NCI-H1092 (cell line): ENCODE measurements at places on chromosomes 4 and X.

GRCh38 chrX:39582091-39582490 lies 515.7 kb downstream of the BCOR start:
- DNase-seq = no peak

- DNase-seq = no peak
Measured at GRCh38 chr4:40143926-40144508, 52.8 kb upstream of the RHOH start.

DNA sequence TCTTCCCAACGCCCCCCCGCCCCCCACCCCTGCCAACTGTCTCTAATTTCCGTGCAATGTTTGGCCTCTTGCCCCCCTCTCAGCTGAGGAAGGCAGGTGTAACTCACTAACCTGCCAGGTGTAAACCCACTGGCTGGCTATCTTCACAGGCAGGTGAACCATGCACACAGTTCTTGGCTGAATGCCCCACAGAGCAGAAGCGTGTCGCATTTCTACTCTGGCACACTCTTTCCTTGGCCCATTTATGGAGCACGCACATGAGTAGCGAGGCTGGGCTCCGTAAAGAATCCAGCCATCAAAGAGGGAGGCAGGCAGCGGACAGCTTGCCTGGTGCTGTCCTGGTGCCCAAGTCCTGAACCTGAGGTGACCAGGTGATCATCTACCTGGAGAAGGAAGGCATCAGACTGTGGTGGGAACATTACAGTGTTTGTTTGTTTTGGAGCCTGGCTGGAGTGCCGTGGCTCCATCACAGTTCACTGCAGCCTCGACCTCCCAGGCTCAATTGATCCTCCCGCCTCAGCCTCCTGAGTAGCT lies 39.2 kb upstream of the CRMP1 start:
- peak; percentile 84 for DNase-seq

GRCh38 chr4:20044502-20044911 lies 207.2 kb upstream of the SLIT2 start:
- DNase-seq = no peak

DNA sequence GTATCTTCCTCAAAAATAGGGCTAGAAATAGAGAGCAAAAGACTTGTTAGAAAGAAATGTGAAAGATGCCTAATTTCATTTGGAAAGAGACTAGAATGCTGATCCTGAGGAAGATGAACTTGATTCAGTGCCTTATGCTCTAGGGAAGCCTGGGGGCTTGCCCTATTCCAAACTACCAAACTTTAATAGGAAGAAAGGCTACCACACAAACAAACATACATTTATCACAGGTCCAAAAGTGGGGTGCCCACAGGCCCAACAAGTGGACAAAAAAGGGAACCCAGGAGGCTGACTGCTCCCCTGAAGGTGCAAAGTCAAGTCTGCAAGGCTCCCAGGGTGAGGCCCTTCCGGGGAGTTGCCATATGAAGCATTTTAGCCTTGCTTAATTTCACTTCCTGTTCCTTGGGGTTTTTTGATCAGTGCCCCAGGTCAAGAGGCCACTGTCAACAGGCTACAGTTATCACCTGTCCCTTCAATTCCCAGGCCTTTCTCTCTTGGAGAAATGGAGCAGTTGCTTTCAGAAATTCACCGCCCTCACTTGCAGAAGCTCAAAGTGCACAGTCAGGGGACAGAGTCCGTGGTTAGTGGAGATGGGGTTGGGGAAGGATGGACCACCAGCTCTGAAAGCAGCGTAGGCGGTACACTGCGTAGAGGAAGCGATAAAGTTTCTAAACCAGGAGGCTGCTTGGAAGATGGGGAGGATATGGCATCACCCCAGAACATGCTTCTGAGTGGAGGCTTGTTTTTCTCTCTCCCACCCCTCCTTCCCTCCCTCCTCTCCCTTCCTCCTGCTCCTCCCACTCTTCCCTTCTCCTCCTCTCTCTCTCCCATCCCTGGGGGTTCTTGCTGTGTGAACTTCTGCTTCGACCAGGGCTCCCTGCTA lies 36.4 kb downstream of the TMEM154 start:
- no peak for DNase-seq

GRCh38 chr4:4867375-4868039 lies 8.0 kb downstream of the MSX1 start:
- no peak for DNase-seq

DNA sequence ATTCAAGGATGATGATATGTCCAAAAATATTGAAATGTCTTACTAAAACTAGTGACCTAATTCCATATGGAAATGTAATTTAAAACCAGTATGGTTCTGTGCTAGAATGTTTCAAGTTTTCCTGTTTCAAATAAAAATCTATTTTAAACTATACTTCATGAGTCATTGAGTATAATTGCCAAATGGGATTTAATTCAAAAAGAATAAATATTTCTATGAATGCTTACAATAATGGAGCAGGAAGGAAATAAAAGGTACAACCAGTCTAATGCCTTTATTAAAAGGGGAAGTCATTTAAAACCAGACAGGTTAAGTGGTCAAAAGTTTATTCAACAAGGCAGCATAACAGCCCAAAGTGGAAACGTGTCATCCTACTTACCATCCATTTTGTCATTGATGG lies 2347.1 kb downstream of the PCDH7 start:
- DNase-seq = no peak

- no peak for DNase-seq
Measured at GRCh38 chr4:165839615-165840333, 33.3 kb upstream of the TLL1 start.

DNA sequence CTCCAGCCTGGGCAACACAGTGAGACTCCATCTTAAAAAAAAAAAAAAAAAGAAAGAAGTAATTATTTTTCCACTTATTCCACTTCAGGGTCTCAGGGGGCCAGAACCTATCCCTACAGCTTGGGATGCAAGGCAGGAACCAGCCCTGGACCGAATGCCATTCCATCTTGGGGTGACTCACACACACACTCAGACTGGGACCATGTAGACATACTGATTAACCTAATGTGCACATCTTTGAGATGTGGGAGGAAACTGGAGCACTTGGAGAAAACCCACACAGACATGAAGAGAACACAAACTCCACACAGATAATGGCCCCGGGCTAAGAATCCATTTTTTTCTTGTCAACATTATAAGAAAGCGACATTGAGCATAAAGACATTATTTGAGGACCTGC lies 132.5 kb downstream of the PTTG2 start:
- no peak for DNase-seq

DNA sequence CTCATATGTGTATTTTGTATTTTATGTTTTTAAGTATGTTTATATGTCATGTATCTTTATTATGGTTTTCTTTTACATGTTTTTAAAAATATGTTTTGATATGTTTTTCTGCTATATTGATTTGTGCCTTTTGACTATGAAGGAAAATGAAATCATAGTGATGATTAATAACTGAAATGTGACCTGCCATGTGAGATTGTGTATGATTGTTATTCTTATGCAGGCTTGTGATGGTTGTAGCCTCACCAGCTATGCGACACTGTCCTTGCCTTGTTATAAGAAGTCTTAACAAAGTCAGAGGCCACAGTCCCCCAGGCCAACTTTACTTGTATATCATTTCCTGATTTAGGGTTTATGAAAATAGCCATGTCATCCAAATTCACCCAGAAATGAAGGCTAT lies 83.2 kb downstream of the TMEM131L start:
- DNase-seq = no peak

- no peak for DNase-seq
Measured at GRCh38 chr4:110231869-110232268, 33.5 kb upstream of the ELOVL6 start.

- peak; percentile 45 for DNase-seq
Measured at GRCh38 chr4:53055274-53055673, 193.2 kb downstream of the RASL11B start.

GRCh38 chrX:14300376-14300775 lies 229.0 kb upstream of the GLRA2 start:
- no peak for DNase-seq

DNA sequence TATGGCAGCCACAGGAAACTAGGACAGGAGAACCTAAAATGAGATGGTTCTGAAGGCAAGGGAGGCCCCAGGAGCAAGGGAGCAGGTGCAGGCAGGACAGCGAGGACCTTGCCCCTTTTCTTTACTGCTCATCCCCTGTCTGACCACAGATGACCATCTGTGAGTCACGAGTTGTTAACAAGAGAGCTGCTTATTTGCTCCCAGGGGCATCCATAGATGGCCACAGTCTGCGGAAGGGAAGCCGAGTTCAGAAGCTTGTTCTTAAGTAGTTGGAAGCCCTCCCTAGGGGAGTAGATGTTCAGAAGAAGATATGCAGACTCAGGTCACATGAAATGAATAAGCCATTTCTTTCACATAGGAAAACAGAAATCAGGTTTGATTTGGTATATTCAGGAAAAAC lies 69.4 kb downstream of the EVC2 start:
- no peak for DNase-seq

- no peak for DNase-seq
Measured at GRCh38 chr4:151865744-151866591, 105.2 kb upstream of the GATB start.

GRCh38 chr4:86927843-86928395 lies 6.9 kb upstream of the AFF1 start:
- no peak for DNase-seq

GRCh38 chr4:158826882-158827281 lies 58.1 kb downstream of the FNIP2 start:
- no peak for DNase-seq

- no peak for DNase-seq
Measured at GRCh38 chrX:86806786-86807185, 658.5 kb downstream of the DACH2 start.

DNA sequence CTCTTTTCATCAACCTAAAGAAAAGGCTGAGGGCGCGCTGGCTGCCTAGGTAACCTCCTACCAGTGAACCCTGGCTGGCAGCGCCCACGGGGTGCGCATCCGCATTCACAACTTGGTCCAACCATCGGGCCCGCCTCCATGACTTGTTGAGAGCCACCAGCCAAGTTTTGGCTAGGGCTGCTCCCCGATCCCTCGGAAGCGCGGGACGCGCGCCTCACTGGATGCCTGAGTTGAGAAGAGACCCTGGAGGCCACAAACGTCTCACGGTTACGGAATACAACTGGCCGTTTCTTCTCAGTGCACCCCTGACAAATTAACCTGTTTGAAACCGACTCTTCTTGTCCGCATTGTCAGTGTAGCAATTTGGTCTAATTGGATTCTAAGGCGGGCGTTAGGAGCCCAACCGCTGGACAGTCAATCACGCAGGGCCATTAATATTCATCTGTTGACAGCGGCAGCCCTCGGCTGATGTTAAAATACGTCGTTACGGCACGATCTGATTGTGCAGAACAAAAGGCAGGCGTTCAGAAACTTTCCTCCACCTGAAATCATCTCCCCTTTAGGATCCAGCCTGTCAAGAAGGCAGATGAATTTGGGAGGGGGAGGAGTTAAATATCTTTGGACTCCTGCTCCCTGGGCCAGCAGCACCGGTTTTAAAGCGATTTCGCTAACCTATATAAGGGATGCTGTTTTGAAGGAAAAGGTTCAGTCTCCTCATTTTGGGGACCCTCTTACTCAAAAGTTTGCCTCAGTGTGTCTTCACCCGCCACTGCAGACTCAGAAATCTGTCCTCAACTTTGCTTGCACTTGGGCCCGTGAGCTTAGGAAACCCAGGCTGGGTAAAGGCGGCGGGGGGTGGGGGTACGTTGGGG lies 1.2 kb downstream of the GPC3 start:
- DNase-seq = no peak

DNA sequence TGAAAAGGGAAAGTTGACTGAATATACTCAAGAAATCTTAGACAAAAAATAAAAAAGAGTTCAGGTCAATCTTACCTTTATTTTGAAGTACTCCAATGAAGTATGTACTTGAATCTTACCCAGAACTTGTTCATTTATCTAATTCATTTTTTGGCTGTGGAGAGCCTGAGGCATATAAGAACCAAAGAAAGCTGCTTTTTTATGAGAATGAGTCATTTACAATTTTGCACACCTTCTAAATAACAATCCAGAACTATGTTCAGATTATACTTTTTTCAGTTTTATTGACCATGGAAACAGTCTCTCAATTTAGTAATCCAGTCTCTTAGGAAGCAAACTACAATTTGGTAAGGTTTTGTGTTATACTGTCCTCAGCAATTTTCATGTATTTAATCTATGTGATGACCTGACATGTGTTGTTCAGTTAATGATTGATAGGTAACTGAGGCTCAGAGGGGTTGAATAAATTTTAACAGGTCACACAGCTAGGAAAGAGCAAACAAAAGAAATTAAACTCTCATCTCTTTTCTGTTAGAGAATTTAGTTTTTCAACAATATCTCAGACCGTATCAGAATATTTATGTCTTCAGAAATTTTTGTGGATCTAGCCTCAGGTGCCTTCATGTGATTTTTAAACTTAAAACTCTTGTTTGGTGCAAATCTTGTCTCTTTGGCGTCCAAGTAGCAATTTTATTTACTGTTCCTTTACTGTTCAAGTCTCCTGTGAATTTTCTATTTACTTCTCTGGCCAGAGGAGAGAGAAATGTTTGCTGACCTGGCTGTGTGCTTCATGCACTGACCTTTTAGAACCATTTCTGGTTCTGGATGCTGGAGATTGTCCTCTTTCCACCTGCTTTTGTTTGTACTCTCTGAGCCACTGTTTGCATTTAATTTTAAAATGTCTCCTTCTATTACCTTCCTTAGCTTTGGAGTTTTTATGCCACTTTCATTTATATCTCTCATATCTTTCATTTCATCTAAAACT lies 1453.4 kb downstream of the STIM2 start:
- DNase-seq = no peak

DNA sequence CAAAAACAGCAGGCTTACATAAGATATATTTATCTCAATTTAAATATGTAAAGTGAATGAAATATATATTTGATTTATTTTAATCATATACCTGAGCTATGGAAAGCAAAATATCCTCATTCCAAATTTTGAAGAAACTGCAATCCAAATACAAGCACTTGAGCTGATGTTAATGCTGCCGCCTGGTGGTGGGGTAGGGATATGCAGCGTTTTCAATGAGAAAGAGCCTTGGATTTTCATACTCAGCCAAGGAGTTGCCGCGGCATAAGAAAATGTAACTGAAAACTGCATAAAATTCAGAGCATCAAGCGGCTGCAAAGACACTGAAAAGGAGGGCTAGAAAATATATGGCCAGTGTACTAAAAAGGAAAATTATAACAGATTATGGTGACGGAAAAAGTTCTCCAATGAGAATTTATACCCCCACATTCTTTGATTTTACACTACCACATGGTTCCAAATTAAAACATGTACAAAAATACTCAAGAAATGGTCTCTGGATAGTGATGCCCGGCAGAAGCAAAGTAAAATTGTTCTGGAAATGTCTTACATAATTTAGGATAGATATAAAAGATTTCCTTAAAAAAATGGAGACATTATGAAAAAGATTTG lies 660.3 kb upstream of the PITX2 start:
- no peak for DNase-seq

GRCh38 chrX:149493567-149494562 lies 11.2 kb downstream of the IDS start:
- no peak for DNase-seq

- no peak for DNase-seq
Measured at GRCh38 chr4:87918314-87919058, 57.0 kb upstream of the SPP1 start.

GRCh38 chrX:11481035-11481434 lies 184.7 kb downstream of the ARHGAP6 start:
- DNase-seq = no peak

DNA sequence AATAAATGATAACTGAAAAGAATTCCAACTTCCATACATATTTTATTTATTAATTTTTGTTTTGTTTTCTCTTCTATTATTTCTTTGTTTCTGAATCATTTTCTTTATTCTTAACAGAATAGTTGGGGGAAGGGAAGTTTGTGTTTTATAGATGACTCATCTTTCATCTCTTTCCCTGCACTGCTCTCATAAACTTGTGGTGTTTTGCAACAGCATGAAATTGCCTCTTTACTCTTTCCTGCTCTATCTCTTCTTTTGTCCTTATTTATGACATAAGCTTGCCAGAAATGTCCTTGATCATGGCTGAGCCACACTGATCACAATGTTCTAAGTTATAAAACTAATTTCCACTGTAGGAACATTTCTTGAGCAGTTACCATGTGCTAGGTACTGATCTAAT lies 22.3 kb downstream of the QRFPR start:
- DNase-seq = no peak
